Urinary bladder (tissue), 4 donors: ENCODE measurements at places on chromosomes 11 and 22.

GRCh38 chr11:12841946-12842630 lies 167.0 kb upstream of the RASSF10 start:
- DNase-seq = peak; percentile 82

GRCh38 chr22:32079130-32080089 lies 36.3 kb downstream of the SLC5A1 start:
- no peak for DNase-seq

GRCh38 chr11:46315783-46316563 lies 31.3 kb upstream of the DGKZ start:
- DNase-seq = no peak

GRCh38 chr22:48781391-48781790 lies 1046.3 kb downstream of the BRD1 start:
- no peak for DNase-seq

DNA sequence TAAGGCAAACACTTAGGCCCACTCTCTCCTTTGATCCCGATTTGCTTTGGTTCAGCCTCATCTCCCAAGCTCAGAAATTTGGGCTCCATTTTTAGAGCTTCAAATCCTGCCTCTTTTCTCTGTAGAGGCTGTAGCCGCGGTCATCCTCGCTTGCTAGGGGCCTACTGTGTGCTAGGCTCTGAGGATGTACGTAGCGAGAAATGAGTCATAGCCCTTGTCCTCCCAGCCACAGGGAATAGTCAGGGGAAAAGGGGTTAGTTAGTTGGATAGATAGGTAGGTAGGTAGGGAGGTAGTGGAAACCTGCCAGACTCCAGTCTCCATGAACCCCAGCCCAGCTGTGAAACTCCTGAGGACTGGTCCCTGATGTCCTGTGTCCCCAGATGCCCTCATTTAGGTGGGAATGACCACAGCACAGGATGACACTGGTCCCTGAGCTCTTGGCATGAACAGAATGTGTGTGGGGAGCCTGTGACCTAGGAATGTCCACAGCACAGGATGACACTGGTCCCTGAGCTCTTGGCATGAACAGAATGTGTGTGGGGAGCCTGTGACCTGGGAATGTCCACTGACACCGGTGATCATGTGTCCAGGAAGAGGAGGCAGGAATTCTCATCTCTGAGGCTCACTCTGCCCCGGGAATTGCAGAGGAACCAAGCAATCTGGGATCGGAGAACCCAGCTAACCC lies 21.4 kb upstream of the HMOX1 start:
- DNase-seq = no peak

- no peak for DNase-seq
These were observed 23.8 kb upstream of the OAF start for GRCh38 chr11:120186774-120187591.

DNA sequence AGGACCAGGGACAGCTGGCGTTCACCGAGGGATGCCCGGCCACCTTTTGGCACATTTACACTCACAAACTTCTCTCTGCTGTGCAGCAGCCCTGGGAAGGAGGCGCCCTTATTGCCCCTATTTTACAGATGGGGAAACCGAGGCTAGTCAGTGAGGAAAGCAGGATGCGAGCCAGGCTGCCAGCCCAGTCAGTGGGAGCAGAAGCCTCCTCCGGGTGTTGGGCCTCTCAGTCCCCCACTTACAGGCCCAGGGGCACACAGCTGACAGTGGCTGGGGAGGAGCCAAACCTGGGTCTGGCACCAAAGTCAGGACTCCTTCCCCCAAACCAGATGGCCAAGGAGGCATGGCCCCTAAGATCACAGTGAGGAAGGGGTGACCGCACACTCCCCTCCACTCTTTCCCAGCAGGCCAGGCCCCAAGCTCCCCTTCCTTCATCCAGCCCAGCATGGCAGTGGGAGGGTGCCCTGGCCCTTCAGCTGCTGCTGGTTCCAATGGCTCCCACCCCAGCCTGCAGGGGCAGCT lies 121.4 kb upstream of the ANO1 start:
- DNase-seq = no peak

DNA sequence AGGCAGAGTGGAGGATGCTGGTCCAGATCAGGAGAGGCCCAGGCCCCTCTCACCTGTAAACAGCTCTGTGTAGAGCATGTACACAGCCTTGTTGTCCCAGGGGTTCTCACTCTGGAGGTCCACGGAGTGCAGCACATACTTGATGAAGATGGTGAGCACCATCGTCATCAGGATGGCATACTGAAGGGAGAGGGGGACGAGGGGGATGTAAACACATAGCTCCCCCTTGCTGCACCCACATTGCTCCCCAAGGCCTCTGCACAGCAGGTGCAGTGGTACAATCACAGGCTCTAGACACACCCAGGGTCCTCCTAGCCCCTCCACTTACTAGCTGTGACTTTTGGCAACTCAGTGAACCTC lies 2.9 kb downstream of the SYVN1 start:
- DNase-seq = no peak

GRCh38 chr11:67382276-67383136 lies 9.1 kb upstream of the CLCF1 start:
- no peak for DNase-seq

DNA sequence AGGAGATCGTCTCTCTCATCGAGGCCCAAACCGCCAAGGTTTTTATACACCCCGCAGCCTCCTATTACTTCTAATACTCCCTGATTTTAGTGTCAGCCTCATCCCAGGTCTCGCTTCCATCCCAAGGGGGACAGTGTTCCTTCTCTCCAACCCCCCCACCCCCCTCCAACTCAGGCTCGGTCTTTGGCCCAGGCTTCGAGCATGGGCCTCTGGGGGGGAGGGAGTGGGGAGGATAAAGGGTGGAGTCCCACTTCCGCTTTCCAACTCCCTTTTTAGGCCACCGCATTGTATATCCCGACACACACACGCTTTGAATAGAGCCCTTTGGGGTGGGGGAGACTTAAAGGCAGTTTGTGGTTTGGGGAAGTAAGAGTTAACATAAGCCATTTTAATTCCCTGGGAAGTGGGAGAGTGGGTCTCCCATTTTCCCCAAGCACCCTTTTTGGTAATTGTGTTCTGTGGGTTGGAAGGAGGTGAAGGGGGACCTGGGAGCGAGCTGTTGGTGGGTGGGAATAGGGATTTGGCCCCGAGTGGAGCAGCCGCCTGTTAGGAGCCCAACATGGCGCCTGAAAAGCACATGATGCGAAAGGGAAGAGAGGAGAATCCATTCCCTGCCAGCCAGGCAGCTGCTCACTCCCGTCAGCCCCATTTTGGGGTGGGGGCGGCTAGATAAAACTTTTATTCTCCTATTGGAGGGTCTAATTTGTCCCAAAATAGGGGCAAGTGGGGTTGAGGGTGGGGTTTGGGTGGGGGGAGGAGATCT lies 844 bp downstream of the PCF11 start:
- peak; percentile 45 for DNase-seq

DNA sequence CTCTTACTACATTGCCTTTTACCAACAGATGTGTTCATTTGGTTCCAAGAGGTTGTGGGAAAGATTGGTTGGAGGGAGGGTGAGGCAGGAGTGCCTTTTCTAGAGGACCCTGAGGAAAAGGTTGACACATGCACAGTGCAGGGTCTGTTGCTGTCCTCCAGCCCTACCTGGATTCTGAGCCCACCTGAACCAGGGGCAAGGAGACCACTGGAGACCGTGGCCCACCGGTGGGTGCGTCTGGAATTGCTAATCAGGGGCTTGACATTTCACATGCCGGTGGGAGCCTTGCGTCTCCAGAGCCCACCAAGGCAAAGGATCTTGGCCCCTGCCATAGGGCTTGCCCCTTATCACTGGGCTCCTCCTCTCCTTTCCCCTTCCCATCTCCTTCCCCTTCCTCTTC lies 80.4 kb upstream of the ZBED5 start:
- DNase-seq = no peak

DNA sequence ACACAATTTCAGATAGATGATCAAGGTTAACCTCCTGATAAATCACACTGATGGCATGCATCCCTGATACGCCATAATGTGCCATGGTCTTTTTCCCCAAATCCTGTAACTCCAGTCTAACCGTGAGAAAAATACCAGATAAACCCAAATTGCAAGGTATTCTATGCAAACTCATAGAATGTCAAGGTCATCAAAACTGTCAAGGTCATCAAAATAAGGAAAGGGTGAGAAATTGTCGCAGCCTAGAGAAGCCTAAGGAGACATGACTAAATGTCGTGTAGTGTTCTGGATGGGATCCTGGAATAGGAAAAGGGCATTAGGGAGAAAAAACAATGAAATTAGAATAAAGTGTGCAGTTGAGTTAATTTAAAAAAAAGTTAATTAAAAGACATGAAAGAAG lies 4.7 kb downstream of the TTC12 start:
- DNase-seq = no peak

DNA sequence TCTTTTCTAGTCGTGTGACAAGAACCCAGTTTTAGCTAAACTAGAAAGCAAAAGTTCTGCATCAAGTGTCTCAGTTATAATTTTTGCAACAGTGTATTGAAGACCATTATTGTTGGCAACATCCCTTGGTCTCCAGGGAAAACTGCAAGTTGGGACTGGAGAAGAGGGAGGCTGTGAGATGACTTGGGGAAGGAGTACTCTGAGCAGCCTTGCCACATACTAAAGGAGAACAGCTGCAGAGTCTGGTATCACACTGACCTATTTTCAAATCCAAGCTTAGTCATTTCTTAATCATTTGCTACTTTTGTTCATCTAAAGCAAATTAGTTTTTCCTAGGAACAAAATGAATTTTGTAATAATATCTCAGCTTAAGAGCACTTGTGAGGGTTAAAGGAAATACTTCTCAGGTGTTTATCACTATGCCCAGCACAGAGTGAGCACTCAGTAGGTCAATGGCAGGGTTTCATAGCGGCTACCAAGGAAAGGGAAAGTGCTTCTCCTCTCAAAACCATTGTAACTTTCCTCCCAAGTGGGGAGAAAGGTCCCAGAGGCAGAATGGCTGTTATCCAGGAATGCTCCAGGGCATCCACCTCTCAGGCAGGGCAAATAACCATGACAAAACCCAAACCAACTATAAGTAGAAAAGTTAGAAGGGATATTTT lies 247.1 kb downstream of the C11orf87 start:
- no peak for DNase-seq

GRCh38 chr11:64025205-64025604 lies 10.5 kb upstream of the FLRT1 start:
- DNase-seq = no peak

DNA sequence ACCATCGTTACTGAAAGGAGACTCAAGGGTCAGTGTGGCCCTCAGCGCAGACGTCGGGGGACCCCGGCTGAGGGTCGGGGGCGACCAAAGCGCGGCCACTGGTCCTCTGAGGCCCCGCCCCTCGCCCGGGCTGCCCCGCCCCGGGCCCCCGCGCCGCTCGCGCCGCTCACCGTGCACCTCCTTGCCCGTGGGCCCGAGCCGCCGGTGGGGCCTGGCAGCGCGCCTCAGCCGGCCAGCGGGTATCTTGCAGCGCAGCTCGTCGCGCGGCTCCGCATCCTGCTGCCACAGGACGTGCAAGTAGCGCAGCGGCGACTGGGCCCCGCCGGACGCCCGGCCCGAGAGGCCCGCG lies 419 bp downstream of the ANKRD54 start:
- DNase-seq = no peak

DNA sequence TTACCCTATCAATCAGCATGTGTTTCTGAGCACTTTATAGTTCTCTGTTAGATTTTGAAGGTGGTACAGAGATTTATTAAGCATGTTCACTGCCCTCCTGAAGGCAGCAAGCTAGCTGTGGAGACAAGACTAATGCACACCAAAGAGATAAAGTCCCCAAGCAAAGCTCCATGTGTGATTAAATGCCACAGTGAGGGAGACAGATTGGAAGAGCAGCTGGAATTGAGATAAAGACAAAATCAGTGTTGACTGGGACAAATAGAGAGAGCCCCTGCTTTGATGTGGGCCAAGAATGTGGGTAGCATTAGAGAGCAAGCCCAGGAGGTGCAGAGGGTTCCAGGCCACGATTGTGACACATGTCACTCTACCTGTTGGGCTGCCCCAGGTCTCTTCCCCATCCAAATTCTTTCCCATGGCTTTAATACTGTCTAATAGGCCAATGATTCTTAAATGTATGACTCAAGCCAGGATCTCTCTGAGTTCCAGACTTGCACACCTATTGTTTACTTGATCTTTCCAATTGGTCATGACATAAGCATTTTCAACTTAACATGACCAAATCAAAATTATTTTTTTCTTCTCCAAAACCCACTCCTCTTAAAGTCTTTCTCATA lies 60.1 kb upstream of the ZC3H12C start:
- DNase-seq = no peak

GRCh38 chr11:103803062-103803461 lies 233.4 kb upstream of the DDI1 start:
- no peak for DNase-seq

GRCh38 chr11:130847517-130847916 lies 68.8 kb downstream of the SNX19 start:
- DNase-seq = no peak

DNA sequence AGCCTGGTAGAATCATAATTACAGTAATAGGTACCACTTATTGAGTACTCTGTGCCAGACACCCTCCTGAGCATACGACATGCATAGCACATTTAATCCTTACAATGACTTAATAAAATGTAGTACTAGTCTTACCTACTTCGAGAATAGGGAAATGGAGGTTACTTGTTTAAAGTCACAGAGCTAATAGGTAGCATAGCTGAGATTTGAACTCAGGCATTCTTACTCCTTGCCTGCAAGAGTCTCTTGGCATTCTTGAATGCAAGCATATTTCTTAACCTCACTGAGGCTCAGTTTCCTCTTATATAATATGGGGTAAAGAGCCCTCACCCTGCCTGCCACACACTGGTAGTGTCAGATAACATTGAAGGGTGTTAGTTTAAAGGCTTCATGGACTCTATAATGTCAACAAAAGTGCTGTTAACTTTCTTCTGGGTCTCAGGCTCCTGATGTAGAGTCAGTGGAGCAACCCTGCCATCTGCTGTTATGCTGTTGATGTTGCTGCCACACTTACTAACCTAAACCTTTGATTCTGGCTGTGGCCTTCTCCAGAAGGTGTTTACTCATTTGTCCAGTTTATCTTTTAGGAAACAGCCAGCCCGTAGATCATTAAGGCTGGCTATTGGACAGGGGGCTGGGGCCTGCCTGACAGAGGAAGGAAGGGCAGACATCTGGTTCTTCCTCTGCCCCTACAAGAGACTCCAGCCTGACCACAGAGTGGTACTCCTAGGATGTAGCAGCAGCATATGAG lies 18.9 kb downstream of the LIMK2 start:
- DNase-seq = no peak

- DNase-seq = no peak
These were observed 71.3 kb upstream of the ALX4 start for GRCh38 chr11:44381261-44381660.

GRCh38 chr22:39382410-39382809 lies 17.2 kb upstream of the TAB1 start:
- DNase-seq = no peak
